NCI-H446 treated with DMSO at 0.1 percent for 48 hours (cell line): ENCODE measurements at places on chromosomes 5 and 9.

DNA sequence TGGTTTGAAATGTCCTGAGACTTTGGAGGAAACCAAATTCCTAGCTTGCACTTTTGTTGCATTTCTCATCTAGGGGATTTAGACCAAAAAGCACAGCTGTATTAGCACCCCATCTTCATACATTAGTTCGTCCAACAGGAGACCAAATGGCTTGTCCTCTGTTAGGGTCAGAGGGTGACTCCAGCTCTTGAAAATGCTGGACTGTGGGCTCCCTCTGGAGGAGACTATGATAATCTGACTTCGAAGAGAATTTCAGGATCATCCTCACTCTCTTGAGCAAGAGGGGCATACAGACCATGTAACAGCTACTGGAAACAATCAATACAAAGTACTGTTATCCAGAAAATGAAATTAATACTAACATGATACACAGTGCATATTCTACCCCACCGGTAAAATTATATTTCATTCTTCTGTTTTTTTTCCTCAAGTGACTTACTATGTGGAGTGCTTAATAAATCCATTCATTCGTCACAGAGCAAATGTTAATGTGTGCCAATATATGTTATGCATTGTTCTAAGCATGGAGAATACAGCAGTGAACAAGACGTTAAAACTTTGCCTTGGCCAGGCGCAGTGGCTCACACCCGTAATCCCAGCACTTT lies 63.7 kb upstream of the PPP2CA start:
- DNase-seq, result no peak

DNA sequence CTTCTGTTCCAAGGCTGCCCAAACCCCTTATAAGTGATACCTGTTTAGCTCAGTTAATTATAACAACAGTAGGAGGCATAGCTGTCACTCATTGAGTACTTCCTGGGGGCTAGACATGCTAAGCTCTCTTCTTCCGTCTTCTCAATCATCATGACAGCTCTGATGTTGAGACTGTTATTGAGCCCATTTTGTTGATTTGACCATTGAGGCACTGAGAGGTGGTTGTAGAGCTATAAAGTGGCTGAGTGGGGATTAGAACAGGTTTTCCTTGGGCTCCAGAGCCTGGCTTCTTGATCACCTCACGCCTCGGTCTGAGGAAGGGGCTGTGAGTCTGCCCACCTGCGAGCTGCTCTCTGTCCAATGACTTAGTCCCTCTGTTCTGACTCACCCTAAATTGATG lies 26.0 kb upstream of the RPL26L1 start:
- no peak for DNase-seq

GRCh38 chr9:137176302-137177182 lies 4.7 kb upstream of the TMEM210 start:
- DNase-seq, result no peak

- no peak for DNase-seq
These were observed 7.3 kb upstream of the FCN1 start for GRCh38 chr9:134925011-134925511.

DNA sequence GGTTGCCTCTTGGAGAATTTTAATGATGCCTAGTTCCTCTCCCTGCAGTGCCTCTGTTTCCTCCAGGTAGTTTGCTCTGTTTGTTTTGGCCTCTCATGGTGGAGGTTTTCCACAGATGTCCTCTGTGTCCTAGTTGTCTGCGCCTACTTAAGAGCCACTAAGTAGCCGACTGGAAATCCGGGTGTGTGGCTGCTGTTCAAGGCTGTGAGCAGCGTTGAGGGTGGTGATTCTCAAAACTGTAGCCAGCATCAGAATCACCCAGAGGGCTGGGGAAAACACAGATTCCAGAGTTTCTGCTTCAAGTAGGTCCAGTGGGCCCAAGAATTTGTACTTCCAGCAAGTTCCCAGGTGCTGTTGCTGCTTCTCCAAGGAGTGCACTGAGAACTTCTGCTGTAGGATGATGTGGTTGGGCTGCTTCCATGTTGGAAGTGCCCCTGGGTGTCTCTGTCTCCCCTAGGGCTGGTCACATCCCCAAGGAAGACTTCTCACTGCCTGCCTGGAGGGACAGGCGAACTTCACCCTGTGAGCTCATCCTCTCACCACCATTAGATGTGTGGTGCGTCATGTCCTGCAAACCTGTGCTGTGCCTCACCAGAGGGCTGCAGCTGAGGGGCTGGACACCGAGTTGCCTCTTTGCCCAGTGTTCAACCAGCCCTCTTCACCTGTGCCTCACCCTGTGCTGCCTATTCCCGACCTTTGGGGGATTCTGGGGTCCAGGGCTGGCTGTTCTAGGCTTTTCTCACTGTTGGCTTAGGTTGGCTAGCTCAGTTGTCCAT lies 34.8 kb downstream of the SECISBP2 start:
- no peak for DNase-seq

DNA sequence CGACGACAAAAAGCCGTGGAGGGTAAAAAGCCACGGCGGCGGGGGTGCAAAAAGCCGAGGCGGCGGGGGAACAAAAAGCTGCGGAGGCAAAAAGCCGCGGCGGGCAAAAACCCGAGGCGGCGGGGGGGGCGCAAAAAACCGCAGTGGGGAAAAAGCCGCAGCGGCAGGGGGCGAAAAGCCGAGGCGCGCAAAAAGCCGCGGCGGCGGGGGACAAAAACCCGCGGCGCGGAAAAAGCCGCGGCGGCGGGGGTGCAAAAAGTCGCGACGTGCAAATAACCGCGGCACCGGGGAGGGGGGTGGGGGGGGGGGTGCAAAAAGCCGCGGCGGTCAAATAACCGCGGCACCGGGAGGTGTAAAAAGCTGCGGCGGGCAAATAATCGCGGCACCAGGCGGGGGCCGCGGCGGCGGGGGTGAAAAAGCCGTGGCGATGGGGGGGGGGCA lies 511.5 kb downstream of the FOXD4L5 start:
- no peak for DNase-seq

DNA sequence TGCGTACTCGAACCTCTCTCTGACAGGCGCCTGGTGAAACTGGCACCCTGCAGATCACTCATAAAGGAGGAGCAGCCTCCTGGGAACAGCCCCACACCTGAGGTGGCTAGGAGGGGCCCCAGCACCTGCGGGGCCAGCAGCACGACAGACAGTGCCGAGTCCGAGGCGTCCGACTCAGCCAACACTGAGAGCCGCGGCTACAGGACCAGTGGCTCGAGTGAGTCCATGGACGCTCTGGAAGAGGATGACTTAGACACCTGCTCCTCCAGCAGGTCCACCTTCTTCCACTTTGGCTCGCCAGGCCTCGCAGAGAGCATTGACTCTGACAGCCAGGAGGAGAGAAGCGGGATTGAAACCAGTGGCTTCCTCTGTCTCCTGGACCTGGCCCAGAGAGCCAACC lies 13.5 kb upstream of the TRMT10B start:
- DNase-seq, result no peak
